ENCODE measurements at places on chromosomes 11 and 22.

DNA sequence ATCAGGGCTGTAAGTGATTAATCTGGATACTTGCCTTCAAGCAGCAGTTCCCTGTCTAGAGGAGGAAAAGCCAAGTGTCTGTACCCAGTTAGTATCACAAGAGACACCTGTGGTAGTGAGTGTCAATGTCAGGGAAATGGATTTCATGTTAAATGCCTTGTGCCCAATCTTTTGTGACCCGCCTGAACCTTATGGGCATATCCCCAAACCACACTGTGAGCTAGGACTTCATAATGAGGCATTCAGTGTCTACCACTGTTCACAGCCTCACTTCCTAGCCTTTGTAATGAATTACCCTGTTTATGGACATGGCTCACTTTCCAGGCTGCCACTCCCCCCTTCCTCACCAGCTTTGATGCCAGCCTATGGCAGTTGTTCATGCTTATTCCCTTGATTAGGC is 125.1 kb downstream of the TRIM44 start:
- DNase-seq, result no peak

GRCh38 chr11:115391160-115391559 is 113.1 kb downstream of the CADM1 start:
- DNase-seq, result no peak

DNA sequence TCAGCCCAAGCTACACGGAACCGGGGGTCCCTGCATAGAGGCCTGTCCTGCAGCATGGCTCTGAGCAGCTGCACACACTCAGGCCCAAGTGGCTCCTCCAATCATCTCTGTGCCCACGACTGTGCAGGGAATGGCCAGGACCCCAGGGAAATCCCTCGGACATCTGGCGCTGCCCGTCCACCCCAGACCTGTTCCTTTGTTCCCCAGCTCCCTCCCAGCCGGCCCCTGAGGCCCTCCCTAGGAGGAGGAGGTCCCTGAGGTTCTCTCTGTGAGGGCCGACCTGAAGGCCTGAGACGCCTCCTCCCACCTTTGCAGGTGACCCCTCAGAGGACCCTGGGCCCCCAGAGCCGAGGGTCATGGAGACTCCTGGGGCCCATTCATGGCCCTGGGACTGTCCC is 1.1 kb downstream of the MLC1 start:
- no peak for DNase-seq

- no peak for DNase-seq
Measured at GRCh38 chr11:66889960-66890359, 33.1 kb downstream of the LRFN4 start.

- no peak for DNase-seq
Measured at GRCh38 chr11:2406451-2406850, 5.9 kb downstream of the TSSC4 start.

GRCh38 chr11:75351541-75351790 is at the start of gene ARRB1:
ARRB1 (minus strand) TSS chr11:75351661; CDS start chr11:75351607, 54 bp downstream.
- DNase-seq, result no peak

DNA sequence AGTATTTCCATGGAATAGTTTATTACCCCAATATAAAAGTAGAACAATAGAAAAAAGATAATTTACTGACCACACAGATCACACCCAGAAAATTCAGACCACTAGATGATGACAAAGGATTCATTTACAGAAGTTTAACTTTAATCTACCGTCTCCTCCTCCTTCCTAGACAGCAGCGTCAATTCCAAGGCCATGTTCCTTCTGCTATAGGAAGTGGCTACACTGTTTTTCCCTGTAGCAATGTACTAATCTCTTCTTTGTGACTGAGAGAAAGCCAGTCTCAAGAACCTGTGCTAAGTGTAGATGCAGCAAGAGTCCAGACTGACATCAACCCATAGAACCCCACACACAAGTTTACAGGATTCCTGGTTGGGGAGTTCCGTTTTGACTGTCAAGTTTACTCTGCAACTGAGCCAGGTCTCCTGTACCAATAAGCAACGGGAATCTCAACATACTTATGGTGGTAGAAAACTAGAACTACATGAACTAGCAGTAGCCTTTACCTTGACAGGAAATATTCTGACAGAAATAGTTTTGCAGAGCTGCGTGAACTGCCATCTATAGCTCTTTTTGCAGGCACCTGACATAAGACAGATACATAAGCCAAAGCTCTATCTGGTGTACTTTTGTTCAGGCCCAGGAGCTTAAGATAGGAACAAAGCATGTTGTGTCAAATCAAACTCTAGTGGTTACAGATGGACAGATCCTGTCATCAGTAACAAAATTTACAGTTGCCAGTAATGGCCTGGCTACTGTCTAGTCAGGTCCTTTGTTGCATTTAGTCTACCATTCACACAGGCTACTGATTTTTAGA is 42.9 kb downstream of the MRTFA start:
- DNase-seq, result no peak

GRCh38 chr11:118311518-118311917 is 7.0 kb downstream of the CD3E start:
- DNase-seq, result no peak

DNA sequence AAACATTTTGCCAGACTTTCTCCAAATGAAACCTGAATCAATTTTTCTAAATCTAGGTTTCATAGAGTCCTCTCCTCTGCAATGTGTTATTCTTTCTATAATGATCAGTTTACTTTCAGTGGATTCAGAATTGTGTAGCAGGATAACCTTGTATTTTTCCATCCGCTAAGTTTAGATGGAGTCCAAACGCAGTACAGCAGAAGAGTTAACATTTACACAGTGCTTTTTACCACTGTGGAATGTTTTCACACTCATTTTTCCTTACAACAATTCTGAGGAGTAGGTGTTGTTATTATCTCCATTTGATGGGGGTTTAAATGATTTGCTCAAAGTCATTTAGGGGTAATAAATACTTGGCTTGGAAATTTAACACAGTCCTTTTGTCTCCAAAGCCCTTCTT is 9.6 kb downstream of the RAG1 start:
- DNase-seq, result no peak

GRCh38 chr11:396511-396947 is 2.5 kb downstream of the PKP3 start:
- DNase-seq, result no peak

DNA sequence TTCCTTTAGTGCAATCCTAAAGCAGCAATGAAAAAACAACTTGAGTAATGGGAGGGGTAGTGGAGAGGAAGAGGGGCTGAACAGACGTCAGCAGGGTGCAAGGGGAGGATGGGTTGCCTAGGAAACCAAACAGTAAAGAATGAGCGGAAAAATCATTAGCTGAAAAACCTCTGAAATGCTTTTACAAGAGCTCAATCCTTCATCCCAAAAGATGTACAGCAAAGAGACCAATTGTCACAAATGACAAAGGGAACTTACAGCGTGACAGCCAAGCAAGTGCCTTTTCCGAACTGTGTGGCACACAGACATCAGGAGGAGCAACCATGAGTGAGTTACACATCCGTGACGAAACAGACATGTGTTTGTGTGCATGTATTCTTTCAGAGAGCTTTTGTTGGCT is 104.6 kb downstream of the SIK3 start:
- no peak for DNase-seq

GRCh38 chr11:134752964-134753770 is 341.1 kb upstream of the B3GAT1 start:
- DNase-seq, result no peak

GRCh38 chr11:86101493-86101892 is 32.6 kb upstream of the PICALM start:
- no peak for DNase-seq

DNA sequence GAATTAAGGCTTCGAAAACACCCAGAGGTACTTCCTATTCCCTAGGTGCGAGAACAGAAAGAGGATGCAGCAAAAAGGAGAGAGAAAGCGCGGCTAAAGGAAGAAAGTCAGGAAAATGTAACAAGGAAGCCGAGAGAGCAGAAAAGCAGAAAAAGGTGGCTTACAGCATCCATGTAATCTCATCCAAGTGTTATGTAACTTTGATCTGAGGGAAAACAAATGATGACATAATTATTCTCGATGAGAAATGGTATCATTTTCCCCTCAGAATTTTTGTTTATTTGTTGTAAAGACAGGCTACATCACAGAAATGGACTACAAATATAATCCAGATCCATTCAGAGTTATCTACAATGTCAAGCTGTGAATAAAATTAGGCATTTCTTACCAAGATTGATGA is 69.1 kb upstream of the APOA1 start:
- no peak for DNase-seq

DNA sequence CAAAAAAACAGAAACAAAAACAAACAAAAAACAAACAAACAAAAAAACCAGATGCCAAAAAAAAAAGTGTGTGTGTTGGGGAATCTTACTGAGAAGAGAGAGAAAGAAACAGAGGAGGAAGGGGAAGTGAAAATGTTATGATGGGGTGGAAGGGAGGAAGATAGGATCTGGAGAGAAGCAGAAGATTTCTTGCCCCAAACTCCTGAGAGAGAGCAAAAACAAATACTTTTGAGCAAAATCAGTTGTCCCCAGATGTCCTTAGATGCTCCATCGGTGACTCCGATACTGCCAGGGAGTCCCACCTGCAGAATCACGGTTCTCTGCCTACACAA is 19.9 kb upstream of the GRAMD1B start:
- DNase-seq, result no peak

- peak; percentile 73 for DNase-seq
Measured at GRCh38 chr22:46250035-46250782, at the start of gene CDPF1. CDPF1 (minus strand) TSS chr22:46250293; CDS start chr22:46248284, 2,009 bp downstream.

All from NCI-H2107 (cell line).